Brain (organoid and tissue), 16 donors: ENCODE measurements at places on chromosomes 5 and 9.
A peak's percentile ranks its signal among the peaks of the same experiment; 100 is the strongest.

DNA sequence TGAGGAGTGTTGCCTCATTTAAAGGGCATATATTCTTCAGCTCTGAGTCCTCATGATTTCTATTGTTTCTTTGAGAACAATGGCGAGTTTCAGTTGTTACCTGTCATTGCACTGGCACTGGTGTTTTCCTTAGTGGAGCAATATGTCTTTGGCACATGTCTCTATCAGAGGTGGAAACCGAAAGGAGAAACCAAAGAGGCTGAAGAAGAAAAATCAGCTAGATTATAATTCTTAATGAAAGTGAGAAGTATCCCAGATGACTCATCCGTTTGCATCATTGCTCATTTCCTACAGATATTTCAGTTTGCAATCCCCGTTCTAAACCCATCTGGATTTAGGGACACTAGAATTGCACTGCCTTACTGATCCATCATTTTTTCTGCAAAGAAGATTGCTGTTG is 324.6 kb downstream of the TMEM232 start:
- no peak for DNase-seq

DNA sequence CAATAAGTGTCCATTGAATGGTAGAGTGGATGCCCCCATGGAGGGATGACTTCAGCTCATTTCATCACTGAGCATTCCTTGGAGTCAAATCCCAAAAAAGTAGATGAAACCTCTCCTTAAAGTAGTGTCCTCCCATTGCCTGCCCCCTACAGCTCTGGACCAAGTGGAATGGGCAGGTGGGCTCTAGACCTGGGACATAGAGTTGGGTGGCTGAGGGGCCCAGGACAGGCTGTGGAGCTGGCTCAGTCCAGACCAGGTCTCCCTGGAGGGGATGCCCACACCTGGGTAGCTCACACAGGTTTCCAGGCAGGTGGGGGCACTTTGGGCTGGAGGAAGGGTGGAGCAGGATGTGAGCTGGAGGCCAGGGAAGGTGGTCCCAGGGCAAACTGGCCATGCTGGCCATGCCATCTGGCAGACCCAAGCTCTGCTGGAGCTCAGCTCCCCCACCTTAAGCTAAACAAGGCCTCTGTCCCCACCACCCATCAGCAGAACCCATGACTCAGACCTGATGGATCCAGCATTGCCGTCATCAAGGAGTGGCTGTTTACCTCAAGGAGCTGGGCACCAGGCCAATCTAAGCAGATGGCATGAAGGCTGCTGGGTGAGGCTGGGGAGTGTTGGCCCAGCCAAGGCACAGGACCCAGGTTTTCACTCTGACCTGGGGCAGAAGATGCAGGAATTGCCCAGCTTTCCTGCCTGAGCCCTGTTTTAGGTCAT is 6.2 kb upstream of the SPINK4 start:
- peak; percentile 30 for DNase-seq

- DNase-seq = peak; percentile 87
Measured at GRCh38 chr9:6215562-6215961, at the start of gene IL33. Gene IL33, plus strand, starts transcription at chr9:6215807. Its CDS starts 25,888 bp downstream, at chr9:6241695.

DNA sequence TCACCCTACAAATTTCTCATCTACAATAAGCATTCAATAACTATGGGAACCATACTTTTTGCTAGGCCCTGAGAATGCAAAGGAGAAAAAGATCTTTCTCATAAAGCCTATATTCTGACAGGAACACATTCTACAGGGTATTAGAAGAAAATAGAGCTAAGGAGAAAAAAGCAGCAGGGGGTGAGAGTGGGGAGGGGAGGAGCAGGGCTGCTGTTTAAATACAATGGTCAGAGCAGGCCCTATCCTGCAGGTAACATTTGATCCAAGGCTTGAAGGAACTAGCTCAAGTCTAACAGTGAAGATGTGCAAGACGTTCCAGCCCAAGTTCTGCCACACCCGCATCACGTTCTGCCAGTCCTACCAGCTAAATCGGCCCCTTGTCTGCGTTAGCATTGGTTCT is 89.7 kb downstream of the ELAVL2 start:
- DNase-seq = no peak

DNA sequence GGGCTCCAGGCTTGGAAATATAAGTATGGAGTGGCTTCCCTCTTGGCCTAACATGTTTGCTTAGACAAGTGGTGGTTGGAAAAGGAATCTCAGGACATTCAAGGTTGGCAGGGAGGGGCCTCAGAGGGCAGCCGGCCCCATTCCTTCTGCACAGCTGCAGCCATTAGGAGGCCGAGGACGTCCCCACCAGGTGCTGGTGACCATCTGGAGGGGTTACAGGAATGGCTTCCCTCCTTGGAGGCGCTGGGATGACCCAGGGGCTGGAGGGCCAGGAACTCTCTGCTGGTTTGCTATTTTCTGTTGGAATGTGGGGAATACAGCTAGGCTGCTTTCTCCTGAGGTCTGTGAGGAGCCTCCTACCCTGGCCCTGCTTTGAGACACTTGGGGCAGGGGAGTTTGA is 18.5 kb downstream of the STC2 start:
- DNase-seq = no peak

DNA sequence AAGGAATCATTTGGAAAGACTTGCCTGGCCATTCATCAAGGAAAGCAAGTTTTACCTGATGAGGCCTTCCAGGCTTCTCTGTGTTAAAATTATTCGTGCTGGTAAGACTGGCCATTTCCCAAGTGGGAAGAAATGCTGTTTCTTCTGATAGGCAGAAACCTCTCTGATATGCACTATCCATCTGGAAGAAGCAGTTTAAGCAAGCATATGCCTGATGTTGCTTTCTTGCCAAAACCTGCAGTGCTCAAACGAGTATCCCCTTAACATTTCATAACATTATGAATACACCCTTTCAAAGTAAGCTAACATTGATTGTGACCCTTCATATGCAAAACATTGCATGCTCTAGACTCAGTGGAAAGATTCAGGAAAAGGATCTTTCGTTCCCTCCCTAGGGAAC is 36.0 kb upstream of the PRLR start:
- no peak for DNase-seq

DNA sequence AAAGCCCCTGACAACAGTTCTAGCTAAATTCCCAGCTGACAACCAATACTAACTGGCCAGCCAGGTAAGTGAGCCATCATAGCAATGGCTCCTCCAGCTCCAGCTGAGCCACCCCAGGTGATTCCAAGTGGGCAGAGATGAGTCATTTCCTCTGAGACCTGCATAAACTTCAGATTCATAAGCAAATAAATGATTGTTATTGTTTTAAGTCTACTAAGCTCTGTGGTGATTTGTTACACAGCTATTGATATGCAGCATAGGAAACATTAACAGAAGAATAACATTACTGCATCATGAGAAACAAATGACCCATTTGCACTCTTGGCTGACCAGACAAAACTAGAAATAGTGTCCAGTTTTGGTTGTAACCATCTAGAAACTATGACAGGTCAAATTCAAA is 60.3 kb downstream of the TTC39B start:
- no peak for DNase-seq

- no peak for DNase-seq
Measured at GRCh38 chr5:140982083-140982716, 15.9 kb downstream of the PCDHAC2 start.

GRCh38 chr9:115672477-115673316 is 480.9 kb upstream of the PAPPA start:
- no peak for DNase-seq

GRCh38 chr9:90904706-90905478 is 103.3 kb downstream of the SYK start:
- peak; percentile 43 for DNase-seq

GRCh38 chr5:126359884-126360283 is 63.3 kb upstream of the GRAMD2B start:
- no peak for DNase-seq

DNA sequence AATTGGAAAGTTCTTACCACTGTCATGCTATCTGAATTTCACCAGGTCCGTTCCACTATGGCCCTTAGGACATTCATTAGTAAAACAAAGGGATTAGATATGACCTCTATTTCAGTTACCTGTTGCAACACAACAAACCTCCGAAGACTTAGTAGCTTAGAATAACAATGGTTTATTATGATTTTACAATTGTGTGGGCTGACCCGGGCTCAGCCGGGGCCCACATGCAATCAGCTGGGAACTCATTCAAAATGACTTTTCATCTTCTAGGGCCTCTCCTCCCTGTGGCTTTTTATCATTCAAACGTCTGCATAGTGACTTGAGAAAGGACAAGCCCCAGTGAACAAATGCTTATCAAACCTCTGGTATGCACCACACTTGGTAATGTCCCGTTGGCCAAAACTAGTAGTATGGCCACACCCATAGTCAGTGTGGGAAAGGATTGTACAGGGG is 2.3 kb upstream of the FBXW11 start:
- no peak for DNase-seq

DNA sequence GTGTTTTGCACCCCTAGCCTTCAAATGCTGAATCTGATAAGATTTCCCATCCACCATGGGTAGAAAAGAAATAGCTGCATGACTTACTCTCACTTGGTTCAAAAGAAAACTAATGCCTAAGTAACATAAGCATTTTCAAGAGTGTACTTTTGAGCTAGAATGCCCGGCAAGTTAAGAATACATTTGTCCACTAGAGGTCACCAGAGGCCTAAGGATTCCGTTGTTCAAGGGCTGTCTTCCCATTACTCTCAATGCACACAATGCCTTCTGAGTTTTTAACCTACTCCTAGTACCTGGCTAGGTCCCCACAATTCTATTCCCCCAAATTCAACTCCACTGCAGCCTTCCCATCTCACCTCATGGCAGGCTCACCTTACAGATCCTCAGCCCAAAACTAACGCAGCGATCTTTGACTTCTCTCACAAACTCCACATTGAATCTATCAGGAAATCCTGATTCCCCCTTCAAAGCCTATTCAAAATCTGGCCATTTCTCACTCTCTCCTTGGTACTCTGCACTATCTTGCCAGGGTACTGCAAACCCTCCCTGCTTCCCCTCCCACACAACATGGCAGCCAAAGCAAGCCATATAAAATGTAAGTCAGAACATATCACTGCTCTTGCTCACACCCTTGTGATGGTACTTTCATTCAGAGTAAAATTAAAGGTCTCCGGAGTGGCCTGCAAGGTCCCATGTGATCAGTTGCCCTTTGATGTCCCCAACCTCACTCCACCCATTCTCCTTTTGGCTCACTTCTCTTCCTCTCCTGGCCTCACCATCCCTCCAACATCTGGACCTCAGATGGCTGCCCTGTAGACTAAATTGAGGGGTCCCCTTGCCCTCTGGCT is 13.4 kb downstream of the OXCT1 start:
- peak; percentile 91 for DNase-seq

DNA sequence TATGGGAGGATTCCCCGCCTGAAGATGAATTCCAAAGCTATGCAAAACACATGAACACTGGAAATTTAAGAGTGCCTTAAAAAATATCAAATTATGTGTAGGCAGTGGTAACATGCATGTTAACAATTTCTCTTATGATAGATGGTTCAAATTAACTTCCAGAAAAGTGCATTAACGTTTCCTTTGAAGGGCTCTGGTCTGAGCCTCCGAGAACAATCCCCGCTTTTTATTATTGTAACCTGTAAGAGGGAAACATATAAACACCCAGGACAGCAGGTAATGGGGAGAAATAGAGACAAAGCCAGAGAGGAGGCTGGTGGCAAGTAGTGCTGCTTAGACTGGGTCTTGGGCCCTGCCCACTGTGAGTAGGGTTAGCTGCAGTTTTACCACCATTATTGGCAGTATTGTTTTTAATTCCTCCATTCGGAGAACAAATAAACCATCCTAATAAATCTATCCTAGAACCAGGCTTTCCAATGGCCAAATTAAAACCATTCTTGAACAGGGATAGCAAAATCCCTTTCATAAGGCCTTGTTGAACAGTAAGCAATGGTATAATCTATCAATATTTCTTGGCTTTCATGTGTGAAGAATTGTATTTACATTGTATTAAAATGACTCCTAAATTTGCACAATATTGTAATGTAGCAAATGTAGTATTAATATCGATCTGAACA is 6.3 kb downstream of the NR2F1 start:
- DNase-seq = no peak

DNA sequence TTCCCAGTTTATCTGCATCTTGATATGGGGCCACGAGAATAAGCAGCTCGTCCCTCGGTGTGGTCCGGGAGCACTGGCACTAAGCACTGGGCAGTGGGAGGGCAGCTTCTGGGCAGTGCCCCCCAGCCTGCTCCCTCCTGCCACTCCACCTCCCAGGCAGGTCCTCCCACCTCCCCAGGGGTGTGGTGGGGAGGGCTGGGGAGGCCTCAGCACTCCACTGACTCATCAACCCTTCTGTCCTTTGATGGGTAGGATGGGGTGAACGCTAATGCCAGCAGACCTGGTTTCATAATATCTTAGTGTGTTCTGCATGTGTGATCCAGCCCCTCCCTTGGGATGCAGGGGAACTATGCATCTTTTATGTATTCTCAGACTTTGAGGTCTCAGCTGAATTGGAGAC is 62.2 kb upstream of the GNE start:
- no peak for DNase-seq

GRCh38 chr5:118115791-118116190 is 872.6 kb downstream of the DTWD2 start:
- DNase-seq = no peak

- DNase-seq = peak; percentile 72
Measured at GRCh38 chr5:171342362-171343111, 33.5 kb downstream of the TLX3 start.

GRCh38 chr9:98707166-98708102 is 1.3 kb downstream of the GABBR2 start:
- peak; percentile 93 for DNase-seq

GRCh38 chr9:98927724-98928123 is 16.0 kb upstream of the COL15A1 start:
- no peak for DNase-seq

DNA sequence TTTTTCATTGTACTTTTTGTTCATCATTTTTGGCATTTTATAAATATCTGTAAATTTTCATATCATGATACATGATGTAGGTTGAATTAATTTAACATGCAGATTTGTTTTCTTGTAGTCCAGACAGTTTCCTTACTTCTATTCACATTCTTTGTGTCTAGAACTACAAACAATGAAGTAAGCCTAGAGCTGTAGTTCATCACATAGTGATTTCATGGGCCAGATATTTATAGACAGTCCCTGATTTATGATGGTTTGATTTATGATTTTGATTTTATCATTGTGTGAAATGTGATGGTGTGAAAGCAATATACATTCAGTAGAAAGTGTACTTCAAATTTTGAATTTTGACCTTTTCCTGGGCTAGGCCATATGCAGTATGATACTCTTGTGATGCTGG is 139.0 kb downstream of the ARHGEF28 start:
- DNase-seq = no peak

GRCh38 chr9:95947118-95947517 is 71.6 kb downstream of the ERCC6L2 start:
- no peak for DNase-seq

DNA sequence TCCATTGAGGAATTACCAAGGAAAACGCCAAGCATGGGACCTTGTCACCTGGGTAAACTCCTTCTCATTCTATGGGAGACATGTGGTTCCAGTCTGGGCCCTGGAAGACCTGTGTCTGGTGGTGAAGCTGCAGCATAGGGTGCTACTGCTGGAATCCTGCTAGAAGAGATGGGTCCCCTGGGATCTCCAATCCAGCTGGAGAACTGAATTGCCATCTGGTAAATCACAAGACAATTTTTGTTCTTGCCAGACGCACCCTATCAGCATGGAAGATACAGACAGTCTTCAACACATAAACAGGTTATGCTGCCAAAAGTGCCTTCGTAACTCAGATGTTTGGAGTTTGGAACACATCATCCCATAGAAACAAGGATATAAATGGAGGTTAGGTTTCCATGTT is 424.0 kb upstream of the BRINP1 start:
- peak; percentile 96 for DNase-seq

GRCh38 chr9:257957-258356 is 43.3 kb downstream of the DOCK8 start:
- DNase-seq = no peak

- DNase-seq = no peak
Measured at GRCh38 chr5:21219251-21219650, 1231.3 kb upstream of the CDH18 start.
